ENCODE measurements at places on chromosomes 2 and 18.
A peak's percentile ranks its signal among the peaks of the same experiment; 100 is the strongest.

- peak; percentile 60 for DNase-seq
Measured at GRCh38 chr2:45962177-45962921, 310.9 kb downstream of the PRKCE start.

DNA sequence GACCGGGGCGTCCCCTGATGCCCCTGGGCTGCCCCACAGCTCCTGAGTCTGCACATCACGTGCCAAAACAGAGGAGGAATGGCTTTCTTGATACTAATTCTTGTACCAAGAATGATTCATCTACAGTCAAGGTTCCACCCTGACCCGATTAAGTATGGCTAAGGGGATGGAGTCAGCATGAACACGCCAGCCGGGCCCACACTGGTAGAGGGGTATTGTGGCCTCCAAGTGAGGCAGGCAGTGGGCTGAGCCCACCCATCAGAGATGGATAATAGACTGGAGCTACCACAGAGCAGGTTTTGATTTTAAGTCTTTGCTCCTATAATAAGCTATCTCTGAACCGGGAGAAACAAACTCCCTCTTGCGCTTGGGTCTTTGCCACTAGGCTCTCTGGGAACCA is 17.9 kb upstream of the GNAL start:
- DNase-seq, result no peak

GRCh38 chr2:232042911-232043574 is 81.5 kb downstream of the DIS3L2 start:
- no peak for DNase-seq

- no peak for DNase-seq
Measured at GRCh38 chr18:63126134-63127069, 193.2 kb downstream of the BCL2 start.

- DNase-seq, result peak; percentile 67
Measured at GRCh38 chr2:37414470-37414949, 70.1 kb downstream of the QPCT start.

- no peak for DNase-seq
Measured at GRCh38 chr2:206727287-206727686, 9.1 kb upstream of the DYTN start.

DNA sequence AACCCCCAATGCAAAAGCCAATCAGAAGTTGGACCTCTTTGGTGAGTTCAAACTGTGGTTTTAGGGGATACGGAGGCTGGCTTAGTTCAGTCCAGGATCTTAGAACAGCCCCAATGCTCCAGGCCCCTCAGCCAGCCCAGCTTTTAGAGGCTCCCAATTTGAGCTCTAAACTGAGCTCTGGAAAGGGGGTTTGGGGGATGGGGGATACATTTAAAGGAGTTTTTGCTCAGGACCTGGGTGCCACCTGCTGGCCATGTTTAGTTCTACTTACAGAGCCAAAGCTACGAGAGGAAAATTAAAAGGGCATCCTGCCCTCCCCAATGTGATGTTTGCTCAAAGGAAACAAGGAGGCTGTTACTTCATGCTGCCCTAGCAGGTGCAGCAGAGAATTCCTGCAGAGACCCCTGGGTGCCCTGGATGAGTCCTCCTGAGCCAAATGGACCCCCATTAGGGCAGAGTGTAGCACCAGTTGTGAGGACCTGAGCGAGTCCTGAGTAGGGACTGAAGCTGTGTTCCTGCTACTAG is 15.9 kb upstream of the TMEM214 start:
- DNase-seq, result peak; percentile 76

DNA sequence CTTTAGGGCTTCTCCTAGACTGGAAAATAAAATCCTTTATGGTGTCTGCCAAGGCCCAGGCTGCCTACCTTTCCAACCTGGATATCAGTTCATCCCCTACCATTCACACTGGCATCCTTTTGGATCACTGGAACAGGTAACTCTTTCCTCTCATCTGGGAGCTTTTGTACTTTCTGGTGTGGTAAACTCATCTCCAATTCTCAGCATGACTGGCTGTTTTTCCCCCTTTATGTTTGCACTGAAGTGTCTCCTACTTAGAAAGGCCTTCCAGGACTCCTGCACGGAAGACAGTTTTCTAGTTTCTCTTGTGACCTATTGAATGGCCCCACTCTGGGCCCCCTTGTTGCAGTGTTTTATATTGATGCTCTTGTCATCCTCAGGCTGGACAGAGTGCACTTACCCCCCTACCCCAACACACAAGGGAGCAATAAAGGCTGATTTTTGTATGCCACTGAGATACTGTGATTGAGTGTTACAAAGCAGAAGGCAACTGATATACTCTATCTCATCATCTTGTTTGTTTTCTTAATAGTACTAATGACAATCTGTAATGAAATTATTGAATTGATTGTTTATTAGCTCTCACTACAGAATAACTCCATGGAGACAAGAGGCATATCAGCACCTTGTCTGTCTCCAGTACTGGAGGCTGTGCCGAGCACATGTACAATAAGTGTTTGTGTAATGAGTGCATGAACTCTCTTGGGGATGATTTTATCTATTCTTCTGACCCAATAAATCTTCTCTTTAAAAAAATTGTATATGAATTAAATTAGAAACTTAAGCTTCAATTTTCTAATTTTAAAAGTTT is 129.9 kb downstream of the PIEZO2 start:
- no peak for DNase-seq

Data from hepatocyte (in vitro differentiated cells).